ENCODE measurements at places on chromosomes 7 and 10. TPM values are rescaled to one million over a fixed set of nuclear protein-coding genes. Genes with fewer than 3 reads are reported as not detected.

GRCh38 chr7:142587578-142588191 is 161.6 kb upstream of the PRSS1 start:
- no peak for DNase-seq

DNA sequence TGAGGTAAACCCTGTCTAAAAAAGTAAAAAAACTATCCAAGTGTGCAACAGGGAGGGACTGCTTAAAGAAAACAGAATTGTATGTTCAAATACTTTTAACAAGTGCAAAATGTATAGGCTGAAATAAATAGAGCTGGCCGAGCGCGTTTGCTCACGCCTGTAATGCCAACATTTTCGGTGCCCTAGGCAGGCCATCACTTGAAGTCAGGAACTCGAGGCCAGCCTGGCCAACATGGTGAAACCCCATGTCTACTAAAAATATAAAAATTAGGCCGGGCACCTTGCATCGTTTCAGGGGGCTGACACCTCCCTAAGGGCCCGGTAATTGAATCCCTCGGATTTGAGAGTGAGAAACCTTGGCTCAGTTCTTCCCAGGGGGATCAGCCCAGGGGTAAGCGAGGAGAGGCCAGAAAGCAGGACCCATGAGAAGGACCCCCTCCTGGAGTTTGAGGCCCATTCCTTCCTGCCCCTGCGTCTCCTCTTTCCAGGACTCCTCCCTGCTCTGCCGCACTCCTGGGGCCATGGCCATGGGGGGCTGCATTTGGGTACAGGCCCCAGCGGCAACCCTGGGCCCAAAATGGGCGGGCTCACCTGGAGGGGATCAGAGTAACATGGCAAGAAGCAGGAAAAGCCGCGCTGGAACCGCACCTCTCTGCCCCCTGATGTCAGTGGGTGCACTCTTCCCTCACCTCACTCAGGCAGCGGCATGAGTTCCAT is 75.5 kb upstream of the TMEM248 start:
- no peak for DNase-seq

GRCh38 chr10:22379059-22379458 is 33.8 kb downstream of the SPAG6 start:
- no peak for DNase-seq

DNA sequence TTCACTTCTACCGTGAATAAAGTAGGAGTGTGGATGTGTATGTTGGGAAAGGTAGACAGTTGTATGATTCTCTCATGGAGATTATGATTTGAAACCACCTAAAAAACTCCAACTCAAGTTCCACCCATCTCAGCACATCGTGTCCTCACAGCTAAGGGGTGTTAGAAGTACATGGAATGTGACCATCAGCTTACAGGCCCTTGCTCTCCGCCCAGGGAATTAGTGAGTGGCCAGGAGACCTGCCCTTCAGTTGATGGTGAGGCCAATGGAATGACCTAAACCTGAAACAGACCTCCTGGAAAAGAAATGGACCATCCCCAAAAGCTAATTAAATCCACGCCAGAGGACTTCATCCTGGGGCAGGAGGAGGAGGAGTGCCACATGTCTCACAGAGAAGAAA is 2.1 kb upstream of the WNT2 start:
- DNase-seq, result no peak

- DNase-seq, result no peak
Observed at GRCh38 chr10:102645388-102645740, 1.1 kb downstream of the TRIM8 start.

- DNase-seq, result no peak
Observed at GRCh38 chr7:148626828-148627227, 36.3 kb downstream of the C7orf33 start.

GRCh38 chr7:33044401-33044718 is 18.2 kb downstream of the NT5C3A start:
- no peak for DNase-seq

GRCh38 chr7:118573085-118573484 is 348.6 kb downstream of the ANKRD7 start:
- DNase-seq, result no peak

DNA sequence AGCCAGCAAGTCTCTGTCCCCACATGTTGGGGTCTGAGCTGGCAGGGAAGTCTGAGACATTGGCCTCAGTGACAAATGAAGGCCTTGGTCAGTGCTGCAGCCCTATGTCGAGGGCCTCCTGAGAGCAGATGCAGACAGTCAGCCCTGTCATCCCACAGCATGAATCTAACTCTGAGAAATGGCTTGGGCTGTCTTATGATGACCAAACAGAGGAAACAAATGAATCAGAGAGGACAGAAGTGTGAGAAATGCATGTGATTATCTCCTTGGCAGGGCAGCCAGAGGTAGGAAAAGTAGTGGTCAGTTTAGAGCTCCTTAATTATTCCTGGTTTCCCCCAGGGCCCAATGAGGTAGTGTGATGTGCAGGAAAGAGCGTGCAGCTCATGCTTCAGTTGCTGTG is 287.6 kb downstream of the SORCS3 start:
- no peak for DNase-seq

DNA sequence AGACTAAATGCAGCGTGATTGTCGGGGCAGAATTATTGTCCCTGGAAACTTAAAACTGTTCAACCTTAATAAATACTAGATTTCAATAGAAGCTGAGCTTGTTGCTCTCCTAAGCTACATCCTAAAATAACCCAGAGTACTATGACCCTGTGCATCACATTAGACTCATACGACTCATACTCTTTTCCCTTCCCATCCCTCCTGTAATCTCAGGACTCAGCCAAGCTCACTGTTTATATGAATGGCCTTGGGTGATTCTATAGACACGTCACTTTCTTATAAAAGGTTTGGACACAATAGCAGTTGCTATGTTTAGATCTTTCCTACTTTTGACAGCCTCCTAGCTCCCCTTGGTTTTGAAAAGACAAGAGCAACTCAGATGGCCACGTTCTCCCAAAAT is 17.2 kb downstream of the TCF7L2 start:
- DNase-seq, result no peak

GRCh38 chr7:7867846-7868571 is 100.6 kb upstream of the GLCCI1 start:
- DNase-seq, result no peak

DNA sequence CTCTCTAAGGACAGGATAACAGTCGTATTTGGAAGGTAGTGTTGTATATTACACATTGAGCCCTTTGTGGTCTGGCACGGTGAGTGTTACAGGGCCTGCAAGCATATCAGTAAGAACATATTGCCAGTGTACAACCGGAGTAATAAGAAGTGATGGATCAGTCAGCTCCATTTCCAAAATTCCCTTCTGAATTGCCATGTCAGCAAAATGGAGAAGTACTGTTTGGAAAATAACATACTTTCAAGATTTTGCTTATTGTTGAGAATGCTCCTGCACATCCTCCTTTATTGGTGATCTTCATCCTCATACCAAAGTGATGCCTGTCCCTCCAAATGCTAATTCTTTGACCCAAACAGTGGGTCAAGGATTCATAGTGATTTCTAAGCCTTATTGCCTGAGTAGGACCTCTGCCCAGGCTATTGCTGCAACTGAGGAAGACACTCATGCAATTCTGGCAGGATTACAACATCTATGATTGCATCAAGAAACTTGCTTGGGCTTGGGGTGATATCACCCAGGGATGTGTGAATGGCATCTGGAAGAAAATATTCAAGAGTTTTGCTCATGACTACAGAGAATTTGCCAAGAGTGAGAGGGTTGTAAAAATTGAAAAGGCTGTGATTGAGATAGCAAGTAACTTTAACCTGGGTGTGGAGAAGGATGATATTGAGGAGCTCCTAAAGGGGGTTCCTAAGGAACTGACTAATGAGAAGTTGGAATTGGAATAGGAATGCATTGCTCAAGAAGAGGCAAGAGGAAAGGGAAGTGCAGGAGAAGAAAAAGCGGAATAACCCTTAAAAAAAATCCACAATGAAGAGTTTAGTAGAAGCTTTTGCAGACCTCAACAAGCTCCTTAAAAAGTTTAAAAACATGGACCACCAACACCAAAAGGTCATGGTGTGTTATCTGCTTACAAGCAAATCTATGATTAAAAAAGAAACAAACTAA is 452.2 kb upstream of the SORCS1 start:
- no peak for DNase-seq

DNA sequence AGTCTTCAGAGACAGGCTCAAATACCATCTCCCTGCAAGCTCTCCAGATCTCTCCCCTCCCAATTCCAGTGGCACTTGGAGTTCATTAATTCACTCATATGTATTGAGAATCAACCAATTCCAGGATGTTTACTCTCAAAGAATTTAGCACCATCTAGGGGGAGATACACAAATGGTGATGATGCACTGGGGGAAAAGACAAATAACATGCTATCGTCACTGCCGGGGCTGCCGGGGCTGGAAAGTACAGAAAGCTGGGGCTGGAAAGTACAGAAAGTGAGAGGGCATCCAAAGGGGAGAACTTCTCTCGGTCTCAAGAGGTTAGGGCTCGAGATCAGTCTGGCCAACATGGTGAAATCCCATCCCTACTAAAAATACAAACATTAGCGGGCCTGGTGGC is 118.7 kb downstream of the MKX start:
- no peak for DNase-seq

- DNase-seq, result no peak
Observed at GRCh38 chr7:91556239-91556638, 292.0 kb downstream of the FZD1 start.

DNA sequence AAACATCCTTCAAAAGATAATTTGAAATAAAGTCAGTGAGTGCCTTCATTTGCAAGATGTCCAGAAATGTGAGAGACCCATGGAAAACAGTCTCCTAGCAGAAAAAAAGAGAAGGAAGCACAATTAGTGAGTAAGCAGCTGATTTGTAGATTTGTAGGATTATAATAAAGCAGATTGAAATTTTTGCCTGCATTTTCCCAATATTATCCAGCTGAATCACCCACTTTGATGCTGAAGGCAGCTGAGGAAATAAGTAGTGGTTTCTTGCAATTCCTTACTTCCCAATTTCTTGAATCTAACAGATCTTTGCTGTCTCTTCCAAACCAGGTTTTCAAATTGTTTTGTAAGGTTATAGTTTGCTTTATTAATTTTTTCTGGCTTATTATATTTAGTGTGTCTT is 181.4 kb downstream of the GNAT3 start:
- DNase-seq, result no peak

DNA sequence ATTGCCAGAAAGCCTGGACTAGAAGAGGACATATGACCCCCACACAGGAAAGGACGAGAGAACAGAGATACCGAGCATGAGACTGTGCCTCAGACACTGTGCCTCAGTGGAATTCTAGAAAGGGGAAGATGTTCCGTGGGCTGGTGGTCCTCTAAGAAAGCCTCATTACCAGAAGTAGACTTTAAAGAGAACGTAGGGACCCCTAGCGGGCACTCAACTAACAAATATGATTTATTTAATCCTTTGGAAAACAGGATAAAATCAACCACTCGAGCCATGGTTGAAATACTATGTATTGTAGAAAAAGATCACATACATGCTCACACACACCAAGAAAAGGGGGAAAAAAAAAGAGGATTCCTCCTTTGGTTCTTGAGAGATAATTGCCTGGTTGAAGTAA is 701.2 kb upstream of the SORCS1 start:
- DNase-seq, result no peak

GRCh38 chr10:106284802-106285587 is 879.5 kb downstream of the SORCS1 start:
- DNase-seq, result no peak

GRCh38 chr7:87920578-87920977 is 13.5 kb upstream of the ADAM22 start:
- DNase-seq, result no peak

DNA sequence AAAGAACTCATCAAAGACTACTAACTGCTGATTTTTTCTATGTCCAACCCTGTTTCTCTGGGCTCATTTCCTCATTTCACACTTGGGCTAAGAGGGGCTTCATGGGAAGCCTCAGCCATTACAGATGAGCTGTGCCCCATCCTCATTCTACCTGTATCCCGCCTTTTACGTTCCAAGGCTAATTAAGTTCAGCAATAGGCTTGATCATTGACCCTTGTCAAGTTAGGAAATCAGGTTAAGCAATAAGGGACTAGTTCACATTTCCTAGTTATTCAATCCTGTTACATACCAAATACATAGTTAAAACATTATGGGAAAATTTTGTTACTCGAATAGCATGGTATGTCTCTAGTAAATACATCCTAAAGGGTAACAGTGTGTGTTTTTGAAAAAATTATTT is 29.3 kb upstream of the AGBL3 start:
- DNase-seq, result no peak

- no peak for DNase-seq
Observed at GRCh38 chr7:74002474-74003017, 25.4 kb upstream of the ELN start.

DNA sequence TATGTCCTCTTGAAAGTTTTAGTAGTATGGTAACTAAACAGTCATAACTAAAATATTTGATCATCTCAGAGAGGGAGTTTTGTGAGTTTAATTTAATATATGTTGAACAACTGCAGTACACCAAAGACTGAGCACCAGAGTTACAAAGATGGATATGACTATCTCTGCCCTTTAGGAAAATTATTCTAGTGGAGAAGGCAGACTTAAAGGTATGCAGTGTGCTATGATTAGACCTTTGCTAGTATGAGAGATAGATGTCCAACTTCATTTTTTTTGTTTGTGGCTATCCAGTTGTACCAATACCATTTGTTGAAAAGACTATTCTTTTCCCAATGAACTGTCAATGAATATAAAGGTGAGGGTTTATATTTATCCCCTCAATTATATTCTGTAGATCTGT is 33.4 kb downstream of the AKAP9 start:
- no peak for DNase-seq

DNA sequence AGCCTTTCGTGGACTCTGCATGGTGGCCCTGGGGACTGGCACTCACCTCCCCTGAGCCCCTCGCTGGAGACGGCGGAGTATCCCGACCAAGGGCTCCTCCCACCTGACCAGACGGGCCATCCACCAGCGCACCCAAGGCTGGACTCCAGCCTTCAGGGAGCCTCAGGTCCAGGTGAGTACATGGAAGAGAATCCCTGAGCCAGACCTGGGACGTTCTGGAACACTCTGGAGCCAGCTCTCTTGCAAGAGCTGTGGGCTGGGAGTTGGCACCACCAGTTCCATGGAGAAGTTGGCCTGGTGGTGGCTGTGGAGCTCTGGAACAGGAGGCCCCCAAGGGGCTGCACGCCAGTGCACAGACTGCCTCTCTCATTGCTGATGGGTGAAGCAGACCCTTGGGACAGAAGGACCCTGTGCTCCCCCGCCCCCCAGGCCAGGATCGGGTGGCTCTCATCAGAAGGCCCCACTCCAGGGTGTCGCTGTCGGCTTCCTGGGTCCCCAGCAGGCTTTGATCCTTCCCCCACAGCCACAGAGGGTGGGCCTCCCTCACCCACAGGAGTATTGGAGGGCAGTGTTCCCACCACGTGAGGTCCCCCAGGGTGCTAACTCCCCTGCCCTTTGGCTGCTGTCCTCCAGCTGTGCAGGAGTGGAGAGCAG is 189.9 kb downstream of the EBF3 start:
- DNase-seq, result no peak

DNA sequence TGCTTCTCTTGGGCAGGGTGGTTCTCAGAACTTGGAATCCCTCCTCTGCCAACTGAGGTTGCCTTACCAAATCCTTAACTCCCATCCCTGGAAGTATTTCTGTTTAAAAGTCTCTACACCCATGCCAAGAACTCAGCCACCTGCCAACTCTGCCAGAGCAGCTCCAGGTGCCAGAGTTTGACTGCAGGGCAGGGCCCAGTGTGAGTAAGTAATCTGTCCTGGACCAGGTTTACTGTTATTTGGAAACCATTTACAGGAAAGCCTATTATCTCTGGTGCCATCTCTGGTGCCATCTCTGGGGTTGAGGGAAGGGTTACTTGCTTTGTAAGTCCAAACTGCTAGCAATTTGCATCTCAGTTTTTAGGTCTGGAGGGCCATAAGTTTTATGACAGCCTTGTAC is 2.5 kb downstream of the TSPAN15 start:
- DNase-seq, result no peak

PLPP4 gene
- 4.6 TPM for polyA plus RNA-seq

BLOC1S2 gene
- 30.3 TPM for polyA plus RNA-seq

PLAU gene
- polyA plus RNA-seq, result 16.7 TPM

ITIH5 gene
- polyA plus RNA-seq, result 21.4 TPM
